ENCODE measurements at places on chromosomes 4 and X.

DNA sequence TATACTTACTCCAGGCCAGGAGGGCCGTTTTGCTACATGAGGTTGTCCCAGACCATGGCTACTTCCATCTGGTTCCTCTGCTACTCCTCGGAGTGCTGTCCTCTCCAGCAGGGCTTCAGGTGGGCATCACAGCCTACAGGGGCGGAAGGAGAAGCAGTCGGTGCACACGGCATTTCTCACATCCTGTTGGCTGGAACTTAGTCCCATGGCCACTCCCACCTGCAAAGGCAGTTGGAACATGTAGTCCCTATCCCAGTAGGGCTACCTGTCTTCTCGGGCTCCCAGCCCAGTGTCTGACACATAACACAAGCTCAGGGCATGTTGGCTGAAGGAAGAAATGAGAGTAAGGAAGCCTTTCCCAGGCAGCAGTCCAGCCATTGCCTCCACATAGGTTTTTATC lies 7.7 kb upstream of the STK32B start:
- H3K27me3 ChIP-seq = peaks cover 35% of the 10 kb centered on the region
- H3K4me3 ChIP-seq = no peak overlapping the region
- H3K27ac ChIP-seq = no peak overlapping the region
- peaks cover 3% of the 10 kb centered on the region for H3K4me1 ChIP-seq

DNA sequence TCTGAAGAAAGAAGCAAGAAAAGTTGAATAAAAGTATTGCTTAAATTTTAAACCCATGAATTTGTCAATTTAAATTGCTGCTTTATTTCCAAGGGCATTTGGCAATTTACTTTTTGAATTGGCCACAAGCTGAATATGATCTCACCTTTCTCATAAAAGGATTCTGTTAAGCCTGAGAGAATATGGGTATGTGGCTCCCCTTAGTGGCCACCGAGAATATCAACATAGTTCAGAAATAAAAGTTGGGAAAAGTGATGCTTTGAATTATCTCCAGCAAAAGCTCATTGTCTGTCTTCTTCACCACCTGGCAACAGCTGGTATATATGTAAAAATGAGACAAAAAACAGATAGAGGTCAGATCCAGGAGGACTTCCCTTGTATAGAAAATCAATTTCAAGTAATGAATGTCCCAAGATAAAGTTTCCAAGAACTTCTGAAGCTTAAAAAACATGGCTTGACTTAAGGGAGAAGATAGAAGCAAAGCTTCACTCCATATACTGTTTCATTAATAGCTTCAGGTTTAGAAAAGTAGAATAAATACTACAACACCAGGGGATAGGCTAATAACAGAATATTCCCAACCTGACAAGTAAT lies 290.7 kb upstream of the FAM241A start:
- no peaks in the 10 kb centered on the region for H3K4me1 ChIP-seq
- DNase-seq = peak; percentile 51
- H3K36me3 ChIP-seq = no peaks in the 10 kb centered on the region
- peaks cover 5% of the 10 kb centered on the region for H3K27me3 ChIP-seq

DNA sequence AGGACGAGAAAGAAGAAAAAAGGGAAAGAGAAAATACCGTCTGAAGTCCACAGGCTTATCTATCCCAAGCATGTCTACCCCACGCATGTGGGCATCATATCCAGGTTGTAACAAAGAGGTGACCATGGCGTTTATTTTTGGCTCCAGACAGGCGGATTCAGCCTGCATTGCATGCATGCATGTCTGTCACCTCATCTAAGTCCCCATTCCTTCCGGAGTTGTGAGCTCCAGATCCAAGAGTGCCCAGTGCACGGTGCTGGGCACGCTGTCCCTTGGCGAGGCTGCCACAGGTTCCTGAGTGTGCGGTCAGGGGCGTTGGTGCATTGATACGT lies 905 bp upstream of the GALNTL6 start:
- no peak for DNase-seq
- H3K4me1 ChIP-seq = no peaks in the 10 kb centered on the region
- H3K27ac ChIP-seq = no peak overlapping the region
- H3K4me3 ChIP-seq = peak overlapping the region; percentile 58
- H3K36me3 ChIP-seq = no peaks in the 10 kb centered on the region

- peak overlapping the region; percentile 81 for H3K27ac ChIP-seq
- no peaks in the 10 kb centered on the region for H3K27me3 ChIP-seq
- DNase-seq = no peak
- H3K4me3 ChIP-seq = peak overlapping the region; percentile 49
- peaks cover 41% of the 10 kb centered on the region for H3K4me1 ChIP-seq
Measured at GRCh38 chr4:54066718-54067129, 2.3 kb upstream of the CHIC2 start.

Measured in HFFc6 (cell line).